ENCODE measurements at places on chromosomes 16 and 17. TPM values are rescaled to one million over a fixed set of nuclear protein-coding genes. Genes with fewer than 3 reads are reported as not detected.

The CDH1 gene
- total RNA-seq = 0.18 TPM

The FOXJ1 gene
- total RNA-seq = 0.15 TPM

- H3K36me3 ChIP-seq = peaks cover 4% of the 10 kb centered on the region
- DNase-seq = no peak
- peaks cover 5% of the 10 kb centered on the region for H3K27me3 ChIP-seq
- no peaks in the 10 kb centered on the region for H3K4me1 ChIP-seq
Observed at GRCh38 chr17:348692-349425, 3.7 kb downstream of the RPH3AL start.

- no peak for DNase-seq
- no peak overlapping the region for H3K27ac ChIP-seq
- H3K27me3 ChIP-seq = peaks cover 3% of the 10 kb centered on the region
- H3K36me3 ChIP-seq = no peaks in the 10 kb centered on the region
- H3K4me1 ChIP-seq = peaks cover 2% of the 10 kb centered on the region
Observed at GRCh38 chr16:72854267-72854959, 193.5 kb downstream of the ZFHX3 start.

DNA sequence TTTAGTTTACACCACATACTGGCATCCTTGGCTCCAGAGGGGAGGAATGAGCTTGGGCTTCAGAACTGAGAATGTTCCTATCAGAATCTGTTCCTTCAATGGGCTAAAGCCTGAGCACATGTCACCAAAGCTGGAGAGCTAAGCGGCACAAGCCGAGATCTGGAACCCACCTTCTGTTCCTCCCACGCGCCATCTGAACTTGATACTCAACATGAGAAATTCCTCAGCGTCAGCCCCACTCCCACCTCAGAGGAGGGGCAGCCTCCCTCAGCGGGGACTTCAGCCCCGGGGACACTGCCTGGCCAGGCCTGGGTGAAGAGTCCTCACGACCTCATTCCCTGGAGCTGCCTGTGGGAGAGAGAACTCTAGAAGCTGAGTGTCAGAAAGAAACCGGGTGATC lies 22.8 kb upstream of the SLC47A1 start:
- no peak overlapping the region for H3K4me3 ChIP-seq
- no peak overlapping the region for H3K27ac ChIP-seq
- no peak for DNase-seq
- H3K4me1 ChIP-seq = peaks cover 9% of the 10 kb centered on the region
- H3K36me3 ChIP-seq = peaks cover 4% of the 10 kb centered on the region

DNA sequence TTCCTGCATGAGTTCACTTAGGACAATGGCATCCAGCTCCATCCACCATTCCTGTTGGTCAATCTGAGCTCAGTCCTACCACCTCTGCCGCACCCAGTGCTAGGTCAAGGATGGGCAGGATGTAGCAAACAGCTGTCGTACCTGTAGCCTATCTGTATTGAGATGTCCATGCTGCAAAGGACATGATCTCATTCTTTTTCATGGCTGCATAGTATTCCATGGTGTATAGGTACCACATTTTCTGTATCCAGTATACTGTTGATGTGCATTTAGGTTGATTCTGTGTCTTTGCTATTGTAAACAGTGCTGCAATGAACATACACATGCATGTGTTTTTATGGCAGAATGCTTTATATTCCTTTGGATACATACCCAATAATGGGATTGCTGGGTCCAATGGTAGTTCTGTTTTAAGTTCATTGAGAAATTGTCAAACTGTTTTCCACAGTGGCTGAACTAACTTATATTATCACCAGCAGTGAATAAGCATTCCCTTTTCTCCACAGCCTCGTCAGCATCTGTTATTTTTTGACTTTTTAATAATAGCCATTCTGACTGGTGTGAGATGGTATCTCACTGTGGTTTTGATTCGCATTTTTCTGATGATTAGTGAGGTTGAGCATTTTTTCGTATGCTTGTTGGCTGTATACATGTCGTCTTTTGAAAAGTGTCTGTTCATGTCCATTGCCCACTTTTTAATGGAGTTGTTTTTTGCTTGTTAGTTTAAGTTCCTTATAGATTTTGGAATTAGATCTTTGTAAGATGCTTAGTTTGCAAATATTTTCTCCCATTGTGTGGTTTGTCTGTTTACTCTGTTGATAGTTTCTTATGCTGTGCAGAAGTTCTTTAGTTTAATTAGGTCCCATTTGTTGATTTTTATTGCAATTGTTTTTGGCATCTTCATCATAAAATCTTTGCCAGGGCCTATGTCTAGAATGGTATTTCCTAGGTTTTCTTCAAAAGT lies 7.2 kb upstream of the MRTFB start:
- peaks cover 5% of the 10 kb centered on the region for H3K27me3 ChIP-seq
- H3K36me3 ChIP-seq = no peaks in the 10 kb centered on the region
- no peak overlapping the region for H3K27ac ChIP-seq
- no peak for DNase-seq

GRCh38 chr16:73923951-73924350 lies 372.7 kb upstream of the PSMD7 start:
- H3K4me1 ChIP-seq = no peaks in the 10 kb centered on the region
- no peak for DNase-seq
- no peaks in the 10 kb centered on the region for H3K36me3 ChIP-seq

DNA sequence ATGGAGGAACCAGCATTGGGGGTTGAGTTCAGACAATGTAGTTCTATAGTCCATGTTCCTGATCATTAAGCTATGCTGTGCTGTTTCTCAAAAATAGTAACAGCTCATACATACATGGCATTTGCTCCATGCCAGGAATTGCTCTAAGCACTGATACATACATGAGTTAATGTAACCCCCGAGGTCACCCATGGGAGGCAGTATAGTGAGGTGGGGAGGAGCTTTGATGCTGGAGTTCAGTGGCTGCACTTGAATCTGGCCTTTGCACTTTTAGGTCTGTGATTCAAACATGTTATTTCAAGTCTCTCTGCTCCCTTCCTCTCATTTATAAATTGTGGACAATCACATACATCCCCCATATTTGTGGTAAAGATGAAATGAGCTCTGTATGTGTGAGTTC lies 223.1 kb upstream of the WSB1 start:
- peaks cover 3% of the 10 kb centered on the region for H3K27me3 ChIP-seq
- H3K36me3 ChIP-seq = no peaks in the 10 kb centered on the region
- H3K27ac ChIP-seq = no peak overlapping the region
- no peak overlapping the region for H3K4me3 ChIP-seq
- H3K4me1 ChIP-seq = no peaks in the 10 kb centered on the region

- H3K27ac ChIP-seq = peak overlapping the region; percentile 77
- H3K4me1 ChIP-seq = peaks cover 62% of the 10 kb centered on the region
- DNase-seq = no peak
- H3K36me3 ChIP-seq = peaks cover 82% of the 10 kb centered on the region
Observed at GRCh38 chr17:8900626-8901585, 33.4 kb upstream of the PIK3R6 start.

DNA sequence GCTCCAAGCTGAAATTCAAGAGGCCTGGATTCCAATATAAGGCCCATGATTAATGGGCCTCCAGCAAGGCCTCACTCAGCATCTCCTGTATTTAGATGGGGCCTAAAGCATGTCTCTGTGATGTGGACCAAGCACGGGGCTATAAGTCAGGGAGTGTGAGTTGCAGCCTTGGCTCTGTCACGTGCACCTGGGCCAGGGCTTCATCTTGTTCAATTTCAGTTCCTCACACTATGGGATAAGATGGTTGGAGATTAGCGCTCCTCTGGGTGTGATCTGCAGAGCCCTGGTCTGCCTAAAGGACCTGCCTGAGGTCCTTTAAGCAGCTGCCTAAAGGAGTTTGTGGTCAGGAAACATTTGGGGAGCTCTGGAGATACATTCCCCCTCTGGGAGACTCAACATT lies 25.2 kb downstream of the KLHL36 start:
- peaks cover 9% of the 10 kb centered on the region for H3K4me1 ChIP-seq
- peaks cover 12% of the 10 kb centered on the region for H3K27me3 ChIP-seq
- no peaks in the 10 kb centered on the region for H3K36me3 ChIP-seq
- no peak overlapping the region for H3K27ac ChIP-seq
- no peak overlapping the region for H3K4me3 ChIP-seq

DNA sequence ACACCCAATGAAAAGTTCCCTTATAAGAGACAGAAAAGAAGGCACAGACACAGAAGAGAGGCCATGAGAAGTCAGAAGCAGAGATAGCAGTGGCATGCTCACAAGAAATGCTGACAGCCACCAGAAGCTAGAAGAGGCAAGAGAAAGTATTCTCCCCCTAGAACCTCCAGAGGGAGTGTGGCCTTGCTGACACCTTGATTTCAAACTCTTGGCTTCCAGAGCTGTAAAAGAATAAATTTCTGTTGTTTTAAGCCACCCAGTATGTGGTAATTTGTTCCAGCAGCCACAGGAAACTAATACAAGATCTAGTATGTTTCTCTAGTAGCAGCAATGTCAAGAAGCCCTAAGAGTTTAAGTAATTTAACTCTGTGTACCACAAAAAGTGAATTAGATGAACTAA lies 87.2 kb upstream of the NOG start:
- no peak for DNase-seq
- no peak overlapping the region for H3K4me3 ChIP-seq
- no peak overlapping the region for H3K27ac ChIP-seq
- no peaks in the 10 kb centered on the region for H3K36me3 ChIP-seq
- no peaks in the 10 kb centered on the region for H3K4me1 ChIP-seq

GRCh38 chr16:72814226-72814625 lies 233.7 kb downstream of the ZFHX3 start:
- H3K27me3 ChIP-seq = no peaks in the 10 kb centered on the region
- DNase-seq = no peak
- no peak overlapping the region for H3K4me3 ChIP-seq
